Bladder microvascular endothelial cell (primary cell): ENCODE measurements at places on chromosomes 16 and 17. TPM values are rescaled to one million over a fixed set of nuclear protein-coding genes. Genes with fewer than 3 reads are reported as not detected.

Gene GLTPD2
- not detected in 2 replicates for total RNA-seq

Gene EVPLL
- not detected in 2 replicates for total RNA-seq

Gene EPX
- total RNA-seq, result not detected in 2 replicates

Gene EFNB3
- 0.16 and 0.57 TPM in 2 replicates for total RNA-seq

Gene CTU2
- 11.3 and 11.9 TPM in 2 replicates for total RNA-seq

Gene BRIP1
- 6.2 and 10.3 TPM in 2 replicates for total RNA-seq

Gene TUFM
- total RNA-seq, result 121 and 132 TPM in 2 replicates

Gene FBXO39
- total RNA-seq, result under 0.01 and 7.1 TPM in 2 replicates

Gene CDH1
- not detected in 2 replicates for total RNA-seq

Gene CCL14
- 4.4 and 11.5 TPM in 2 replicates for total RNA-seq

Gene CLN3
- total RNA-seq, result 16.0 and 27.2 TPM in 2 replicates

Gene TMEM132E
- total RNA-seq, result not detected in 2 replicates

Gene SLC12A3
- not detected in 2 replicates for total RNA-seq

Gene CHST6
- 0.16 and 3.1 TPM in 2 replicates for total RNA-seq

Gene ZFP3
- 0.97 and 1.7 TPM in 2 replicates for total RNA-seq

Gene FOXL1
- total RNA-seq, result 0.81 and 1.2 TPM in 2 replicates

Gene WNT9B
- not detected in 2 replicates for total RNA-seq

Gene C1QTNF8
- not detected in 2 replicates for total RNA-seq

Gene C17orf78
- total RNA-seq, result not detected in 2 replicates

Gene ATP1B2
- total RNA-seq, result not detected in 2 replicates

Gene TEKT5
- total RNA-seq, result not detected in 2 replicates

Gene KCNJ2
- 7.7 and 15.1 TPM in 2 replicates for total RNA-seq

Gene MT1H
- total RNA-seq, result not detected in 2 replicates

Gene SHCBP1
- total RNA-seq, result 17.8 and 21.9 TPM in 2 replicates

Gene ITGAD
- not detected in 2 replicates for total RNA-seq

Gene LGALS9C
- not detected in 2 replicates for total RNA-seq

Gene TBC1D3K
- not detected in 2 replicates for total RNA-seq

Gene PPP1R1B
- total RNA-seq, result not detected in 2 replicates

Gene TNFRSF13B
- total RNA-seq, result not detected in 2 replicates

Gene NPIPA8
- 1.6 and 10.4 TPM in 2 replicates for total RNA-seq

Gene WFDC1
- 0.32 TPM in 1 of 2 replicates, not detected in the other for total RNA-seq

Gene SNAI3
- 0.16 TPM in 1 of 2 replicates, not detected in the other for total RNA-seq

Gene ABCA3
- 19.4 and 67.6 TPM in 2 replicates for total RNA-seq

Gene OR4D1
- not detected in 2 replicates for total RNA-seq

Gene HBZ
- total RNA-seq, result 0.19 TPM in 1 of 2 replicates, not detected in the other

Gene CLEC3A
- total RNA-seq, result not detected in 2 replicates

Gene TMC7
- total RNA-seq, result 2.1 and 6.6 TPM in 2 replicates

Gene NPTX1
- 0.16 and 1.2 TPM in 2 replicates for total RNA-seq

Gene PRSS36
- total RNA-seq, result 0.31 TPM in 1 of 2 replicates, not detected in the other

Gene PRM2
- not detected in 2 replicates for total RNA-seq

Gene CTRB1
- total RNA-seq, result not detected in 2 replicates

Gene NEK8
- 0.81 and 2.3 TPM in 2 replicates for total RNA-seq

Gene KRTAP9-2
- not detected in 2 replicates for total RNA-seq
